ENCODE measurements at places on chromosomes 4 and X.
A peak's percentile ranks its signal among the peaks of the same experiment; 100 is the strongest.

GRCh38 chr4:75878246-75878756 is 24.0 kb downstream of the PPEF2 start:
- DNase-seq = no peak

GRCh38 chrX:115898382-115899001 is 272.1 kb upstream of the AGTR2 start:
- DNase-seq = peak; percentile 64

GRCh38 chrX:8565729-8566128 is 101.1 kb downstream of the VCX3B start:
- no peak for DNase-seq

DNA sequence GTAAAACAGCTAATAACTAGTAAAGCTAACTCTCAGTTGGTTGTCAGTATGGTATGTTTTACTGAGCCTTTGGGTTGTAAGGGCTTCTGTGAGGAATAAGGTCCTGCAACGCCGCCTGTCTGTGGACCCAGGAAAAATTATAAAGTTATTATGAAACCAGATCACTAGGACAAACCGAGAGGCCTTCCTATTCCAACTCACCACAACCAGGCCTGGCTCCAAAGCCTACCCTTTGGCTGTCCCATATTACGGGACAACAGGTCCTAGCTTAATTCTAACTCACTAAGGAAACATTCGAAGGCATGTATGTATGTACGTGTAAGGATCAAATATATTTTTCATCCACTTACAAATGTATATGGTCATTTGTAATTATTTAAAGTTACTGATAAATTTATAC is 1.4 kb downstream of the ANKRD17 start:
- DNase-seq = peak; percentile 73

DNA sequence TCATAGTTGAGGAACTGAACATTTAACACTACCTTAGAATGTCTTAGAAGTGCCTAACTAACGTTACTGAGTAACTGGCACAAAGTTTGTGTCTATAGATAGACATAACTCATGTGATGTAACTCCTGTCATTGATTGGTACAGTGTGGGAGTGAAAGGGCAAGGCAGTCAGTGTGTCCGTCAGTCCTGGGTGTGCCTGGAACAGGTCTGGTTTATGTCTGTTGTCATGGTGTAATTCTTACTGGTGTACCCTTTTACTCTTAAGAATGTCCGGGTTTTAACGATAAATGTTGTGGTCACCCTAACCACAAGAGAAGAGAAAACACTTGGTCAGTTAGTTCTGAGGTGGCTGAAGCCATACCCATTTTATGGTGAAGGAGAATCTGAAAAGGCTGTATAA is 93.1 kb upstream of the ESX1 start:
- DNase-seq = no peak
